ENCODE measurements at places on chromosomes 6 and 20. TPM values are rescaled to one million over a fixed set of nuclear protein-coding genes. Genes with fewer than 3 reads are reported as not detected.

- DNase-seq: no peak
These were observed 13.3 kb upstream of the KCNK15 start for GRCh38 chr20:44732327-44732726.

GRCh38 chr20:61993058-61993457 lies 72.6 kb downstream of the TAF4 start:
- DNase-seq: no peak

DNA sequence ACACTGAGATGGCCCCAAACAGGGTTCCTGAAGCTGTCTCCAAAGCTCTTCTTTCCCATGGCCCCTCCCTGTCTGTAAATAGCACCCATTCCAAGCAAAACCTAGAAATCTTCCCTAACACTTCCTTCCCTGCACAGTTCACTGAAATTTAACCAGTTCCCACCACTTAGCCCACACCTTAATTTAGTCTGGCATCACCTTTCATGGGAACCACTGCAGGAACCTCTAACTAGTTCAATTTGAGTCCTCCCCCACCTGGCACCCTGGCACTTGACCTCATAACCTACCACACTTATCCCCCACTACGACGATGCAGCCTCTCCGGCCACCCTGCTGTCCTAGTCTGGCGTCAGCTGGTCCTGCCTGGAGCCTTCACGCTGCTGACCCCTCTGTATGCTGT lies 278.7 kb downstream of the GMDS start:
- DNase-seq: no peak

SCGN gene
- total RNA-seq: not detected

RBM38 gene
- total RNA-seq: 144 TPM

CPXM1 gene
- 4.3 TPM for total RNA-seq

BPIFB1 gene
- total RNA-seq: not detected

All from activated naive CD8-positive, alpha-beta T cell treated with anti-CD3 and anti-CD28 coated beads for 36 hours (primary cell).